ENCODE measurements at places on chromosomes 3 and 15.
A peak's percentile ranks its signal among the peaks of the same experiment; 100 is the strongest.

DNA sequence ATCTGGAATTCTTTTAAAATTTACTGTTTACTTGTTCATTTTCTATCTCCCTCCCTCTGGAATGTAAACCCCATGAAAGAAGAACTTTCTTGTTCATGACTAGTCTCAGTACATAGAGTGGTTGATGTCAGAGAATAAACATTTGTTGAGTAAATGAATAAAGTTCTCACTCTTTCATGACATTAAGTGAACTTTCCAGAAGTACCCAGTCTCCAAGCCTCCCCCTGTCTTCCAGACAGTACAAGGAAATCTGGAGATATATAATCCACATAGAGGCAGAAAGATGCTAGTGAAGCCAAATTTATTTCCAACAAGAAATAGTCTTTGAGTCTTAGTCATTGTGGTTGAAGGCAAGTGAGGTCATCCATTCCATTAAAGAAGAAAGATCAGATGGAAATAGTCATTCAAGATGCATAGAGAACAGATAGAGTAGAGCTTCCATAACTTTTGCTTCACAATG lies 71.5 kb upstream of the GALNT15 start:
- DNase-seq, result no peak

- no peak for DNase-seq
Observed at GRCh38 chr3:75180235-75180944, 483.7 kb upstream of the FRG2C start.

GRCh38 chr15:68801572-68802148 lies 19.0 kb downstream of the ANP32A start:
- no peak for DNase-seq

DNA sequence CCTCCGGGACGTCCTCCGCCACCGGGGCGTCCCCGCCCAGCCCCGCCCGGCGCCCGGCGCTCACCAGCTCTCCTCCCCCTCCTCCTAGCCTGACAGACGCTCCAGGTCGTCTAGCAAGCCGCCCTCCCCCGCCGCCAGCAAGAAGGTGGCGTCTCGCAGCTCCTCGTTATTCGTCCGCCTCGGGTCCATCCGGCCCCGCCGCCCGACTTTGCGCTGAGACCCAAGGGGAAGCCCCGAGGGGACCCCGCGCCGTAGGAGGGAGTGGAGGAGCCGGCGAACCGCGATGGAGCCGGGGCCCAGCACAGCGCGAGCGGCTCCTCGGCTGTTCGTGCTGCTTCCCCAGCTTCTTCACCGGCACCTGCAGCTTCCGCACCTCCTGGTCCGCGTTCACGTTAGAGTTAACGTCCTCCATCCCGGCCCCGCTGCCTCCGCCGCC lies 26.3 kb upstream of the MTHFS start:
- peak; percentile 83 for DNase-seq

DNA sequence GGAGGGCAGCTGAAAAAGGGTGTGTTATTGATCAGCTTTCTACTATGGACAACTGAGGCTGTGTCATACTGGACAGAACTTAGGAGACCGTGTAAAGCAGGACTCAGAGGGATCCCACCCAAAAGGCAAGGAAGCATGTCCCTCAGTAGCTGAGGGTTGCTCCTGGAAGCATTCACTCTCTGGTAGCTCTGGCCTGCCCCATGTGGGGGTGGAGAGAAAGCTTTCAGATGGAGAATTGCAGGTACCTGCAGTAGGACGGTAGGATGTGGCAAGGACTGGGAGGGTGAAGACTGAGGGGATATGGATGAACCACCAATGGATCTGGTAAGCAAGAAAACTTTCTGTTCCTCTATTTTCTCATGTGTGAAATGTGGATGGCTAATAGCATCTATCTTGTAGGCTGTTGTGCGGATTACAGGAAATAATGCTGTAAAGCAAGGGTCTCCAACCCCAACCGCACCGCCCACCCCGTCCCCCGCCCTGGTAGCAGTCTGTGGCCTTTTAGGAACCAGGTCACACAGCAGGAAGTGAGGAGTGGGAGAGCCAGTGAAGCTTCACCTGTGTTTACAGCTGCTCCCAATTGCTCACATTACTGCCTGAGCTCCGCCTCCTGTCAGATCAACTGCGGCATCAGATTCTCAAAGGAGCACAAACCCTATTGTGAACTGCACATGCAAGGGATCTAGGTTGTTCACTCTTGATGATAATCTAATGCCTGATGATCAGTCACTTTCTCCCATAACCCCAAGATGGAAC lies 157.7 kb upstream of the PROK2 start:
- DNase-seq, result no peak

All from WERI-Rb-1 (cell line).